ENCODE measurements at places on chromosomes 4 and X. TPM values are rescaled to one million over a fixed set of nuclear protein-coding genes. Genes with fewer than 3 reads are reported as not detected.

The NXF2 gene
- total RNA-seq: not detected

The TCEANC gene
- 5.2 TPM for total RNA-seq

The GLUD2 gene
- total RNA-seq: 0.54 TPM

The OTUD6A gene
- not detected for total RNA-seq

The ZNF275 gene
- 6.4 TPM for total RNA-seq

The GCNA gene
- total RNA-seq: 3.7 TPM

The HPGD gene
- 0.98 TPM for total RNA-seq

The SUPT20HL1 gene
- total RNA-seq: not detected

The CACNA1F gene
- not detected for total RNA-seq

The POLR2B gene
- 73.6 TPM for total RNA-seq

The SHOX gene
- total RNA-seq: not detected

The HSD17B10 gene
- total RNA-seq: 51.8 TPM

The MAP9 gene
- 0.52 TPM for total RNA-seq

The RXFP1 gene
- not detected for total RNA-seq

The SLC39A8 gene
- total RNA-seq: 2.6 TPM

The BST1 gene
- total RNA-seq: 1.3 TPM

The INPP4B gene
- 16.8 TPM for total RNA-seq

The SYN1 gene
- total RNA-seq: 3.3 TPM

The H2BW2 gene
- total RNA-seq: not detected

The SNCA gene
- 4.6 TPM for total RNA-seq

The PCSK1N gene
- total RNA-seq: 0.44 TPM

The JAKMIP1 gene
- total RNA-seq: not detected

The TEX13D gene
- total RNA-seq: not detected

The PHOX2B gene
- not detected for total RNA-seq

The GABRG1 gene
- total RNA-seq: not detected

The ASB9 gene
- total RNA-seq: 0.46 TPM

The NEUROG2 gene
- not detected for total RNA-seq

The SLC26A1 gene
- not detected for total RNA-seq

The ODAPH gene
- not detected for total RNA-seq

The GASK1B gene
- 5.3 TPM for total RNA-seq

The SPANXN3 gene
- total RNA-seq: not detected

The SSX2 gene
- total RNA-seq: not detected
